ENCODE measurements at places on chromosomes 2 and 18.

DNA sequence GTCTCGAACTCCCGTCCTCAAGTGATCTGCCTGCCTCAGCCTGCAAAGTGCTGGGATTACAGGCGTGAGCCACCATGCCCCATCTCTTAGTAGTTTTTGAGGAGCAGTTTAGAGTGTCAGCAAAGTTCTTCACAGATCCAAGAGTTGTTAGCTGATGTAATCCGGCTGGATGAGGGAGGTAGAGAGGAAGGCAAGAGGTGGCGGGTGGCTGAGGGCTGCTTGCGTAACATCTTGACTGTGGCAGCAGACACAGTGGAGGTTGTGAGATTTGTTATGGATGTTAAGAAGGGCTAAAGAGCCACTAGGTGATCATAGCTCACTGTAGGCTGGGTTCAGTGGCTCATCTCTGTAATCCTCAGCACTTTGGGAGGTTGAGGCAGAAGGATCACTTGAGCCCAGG, 19.5 kb upstream of the FAM136A start:
- no peak for DNase-seq

GRCh38 chr2:127768775-127769479, 42.0 kb downstream of the WDR33 start:
- DNase-seq: no peak

GRCh38 chr2:240701091-240701735, 9.5 kb downstream of the AQP12A start:
- DNase-seq: no peak

GRCh38 chr2:226888378-226888965, 52.6 kb downstream of the RHBDD1 start:
- DNase-seq: no peak

DNA sequence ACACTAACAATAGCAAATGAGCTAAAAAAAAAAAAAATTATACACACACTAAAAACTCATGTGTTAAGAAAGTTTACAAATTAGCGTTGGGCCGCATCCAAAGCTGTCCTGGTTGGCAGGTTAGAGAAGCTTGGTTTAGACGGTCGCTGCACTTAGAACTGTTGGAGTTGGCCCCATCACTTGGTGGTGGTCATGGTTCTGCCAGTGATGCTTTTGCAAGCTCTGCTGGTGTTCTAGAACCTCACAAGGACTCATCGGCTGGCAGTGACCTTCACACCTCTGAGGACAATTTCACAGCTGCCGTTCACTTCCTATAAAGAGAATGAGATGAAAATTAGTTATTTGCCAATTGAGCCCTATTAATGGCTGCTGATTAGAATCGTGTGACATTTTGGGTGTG, 229.0 kb downstream of the AGAP1 start:
- no peak for DNase-seq

- no peak for DNase-seq
These were observed 28.5 kb upstream of the LAMA1 start for GRCh38 chr18:7146067-7146466.

- no peak for DNase-seq
These were observed 735.0 kb upstream of the POU3F3 start for GRCh38 chr2:104118889-104119288.

GRCh38 chr2:5980450-5981190, 288.4 kb downstream of the SOX11 start:
- no peak for DNase-seq

- no peak for DNase-seq
These were observed 26.7 kb upstream of the TGFA start for GRCh38 chr2:70580352-70580751.

DNA sequence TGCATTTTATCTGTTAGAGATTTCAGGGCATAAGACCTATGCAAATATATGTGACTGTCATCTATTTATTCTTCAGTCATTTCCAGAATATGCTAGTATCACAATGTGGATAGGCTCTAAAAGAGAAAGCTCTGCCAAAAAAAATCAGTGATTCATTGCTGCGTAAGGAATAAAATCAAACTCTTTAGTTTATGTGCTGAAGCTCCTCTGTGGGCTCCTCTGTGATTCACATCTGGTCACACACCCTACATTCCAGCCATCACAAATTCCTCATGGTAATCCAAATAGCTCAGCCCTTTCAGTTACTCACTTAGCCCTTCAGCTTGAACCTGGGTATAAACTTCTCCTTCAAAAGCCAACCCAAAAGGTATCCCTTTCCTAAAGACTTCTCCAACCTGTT, 21.4 kb downstream of the DLGAP1 start:
- no peak for DNase-seq

DNA sequence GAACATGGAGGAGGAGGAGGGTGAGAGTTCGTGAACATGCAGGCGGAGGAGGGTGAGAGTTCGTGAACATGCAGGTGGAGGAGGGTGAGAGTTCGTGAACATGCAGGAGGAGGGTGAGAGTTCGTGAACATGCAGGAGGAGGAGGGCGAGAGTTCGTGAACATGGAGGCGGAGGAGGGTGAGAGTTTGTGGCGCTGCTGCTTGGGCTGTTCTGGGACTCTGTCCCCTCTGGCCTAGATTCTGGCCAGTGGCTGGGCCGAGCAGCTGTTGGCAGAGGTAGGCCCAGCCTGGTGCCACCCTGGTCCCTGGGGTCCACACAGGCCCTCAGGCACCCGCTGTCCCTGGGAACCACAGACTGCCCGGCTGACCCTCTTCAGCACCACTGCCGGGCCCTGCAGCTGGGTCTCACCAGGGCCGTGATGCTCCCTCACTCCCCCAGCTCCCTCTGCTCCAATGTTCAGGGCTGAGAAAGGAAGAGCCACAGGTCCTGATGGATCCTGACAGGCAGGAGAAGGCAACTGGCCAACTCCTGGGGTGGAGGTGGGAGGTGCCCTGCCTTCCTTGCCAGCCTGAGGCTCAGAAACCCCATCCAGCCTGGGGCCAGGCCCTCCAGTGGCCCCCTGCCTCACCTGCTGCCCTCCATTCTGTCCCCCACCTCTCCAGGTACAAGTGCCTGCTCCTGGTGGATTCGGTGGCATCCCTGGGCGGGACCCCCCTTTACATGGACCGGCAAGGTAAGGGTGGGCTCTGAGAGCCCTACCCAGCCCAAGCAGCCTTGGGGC, 3.9 kb downstream of the AGXT start:
- DNase-seq: no peak
